ENCODE measurements at places on chromosomes 1 and 21.

GRCh38 chr1:11272544-11272831 is 510 bp upstream of the UBIAD1 start:
- no peak for DNase-seq

DNA sequence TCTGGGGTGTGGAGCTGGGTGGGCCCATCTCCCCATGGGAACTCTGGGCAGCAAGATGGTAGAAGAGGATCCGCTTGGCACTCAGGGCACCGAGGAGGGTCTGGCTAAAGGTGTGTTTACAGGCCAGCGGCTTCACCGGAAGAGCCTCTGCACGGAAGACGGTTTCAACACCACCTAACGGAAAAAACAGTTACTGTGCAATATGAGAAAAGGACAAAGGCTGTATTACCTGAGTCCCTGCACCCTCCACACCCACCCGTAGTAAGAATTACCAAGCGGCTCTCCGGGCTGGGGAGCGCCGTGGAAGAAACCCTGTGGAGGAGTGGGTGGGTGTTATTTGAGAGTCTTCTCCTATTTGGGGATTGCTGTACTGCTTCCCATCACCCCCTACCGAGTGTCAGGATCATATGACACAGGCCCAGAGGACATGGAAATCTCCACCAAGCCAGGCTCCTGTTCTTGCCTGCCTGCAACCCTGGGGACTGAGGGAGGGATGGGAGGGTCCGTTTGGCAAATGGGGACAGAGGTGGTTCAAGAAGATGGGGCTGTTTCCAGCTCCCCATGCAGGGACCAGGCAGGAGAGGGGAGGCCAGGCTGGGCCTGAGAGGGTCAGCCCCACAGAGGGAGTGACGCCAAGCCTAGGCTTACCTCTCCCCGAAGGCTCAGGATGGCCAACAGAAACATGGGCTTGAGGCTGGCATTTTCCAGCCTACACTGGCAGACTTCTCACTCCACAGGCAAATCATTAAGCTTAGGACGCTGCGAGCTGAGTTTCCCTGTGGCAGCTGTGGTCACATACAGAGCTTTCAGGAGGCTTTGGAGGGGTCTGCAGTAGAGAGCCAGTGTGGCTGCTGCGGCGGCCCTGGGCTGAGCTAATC is 203.5 kb upstream of the TMEM51 start:
- DNase-seq: no peak

DNA sequence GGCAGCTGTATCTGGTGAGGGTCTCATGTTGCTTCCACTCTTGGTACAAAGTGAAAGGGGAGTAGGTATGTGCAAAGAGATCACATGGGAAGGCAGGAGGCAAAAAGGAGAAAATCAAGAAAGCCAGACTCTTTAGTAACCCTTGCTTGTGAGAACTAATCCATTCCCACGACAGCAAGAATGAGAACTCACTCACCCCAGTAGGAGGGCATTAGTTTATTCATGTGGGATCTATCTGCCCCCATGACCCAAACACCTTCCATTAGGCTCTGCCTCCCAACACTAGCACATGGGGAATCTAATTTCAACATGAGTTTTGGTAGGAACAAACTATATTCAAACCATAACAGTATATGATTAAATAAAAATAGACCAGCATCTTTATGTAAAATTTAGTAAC is 57.6 kb downstream of the ZNHIT6 start:
- peak; percentile 73 for DNase-seq

- DNase-seq: no peak
Measured at GRCh38 chr1:162185314-162186025, 116.0 kb downstream of the NOS1AP start.

DNA sequence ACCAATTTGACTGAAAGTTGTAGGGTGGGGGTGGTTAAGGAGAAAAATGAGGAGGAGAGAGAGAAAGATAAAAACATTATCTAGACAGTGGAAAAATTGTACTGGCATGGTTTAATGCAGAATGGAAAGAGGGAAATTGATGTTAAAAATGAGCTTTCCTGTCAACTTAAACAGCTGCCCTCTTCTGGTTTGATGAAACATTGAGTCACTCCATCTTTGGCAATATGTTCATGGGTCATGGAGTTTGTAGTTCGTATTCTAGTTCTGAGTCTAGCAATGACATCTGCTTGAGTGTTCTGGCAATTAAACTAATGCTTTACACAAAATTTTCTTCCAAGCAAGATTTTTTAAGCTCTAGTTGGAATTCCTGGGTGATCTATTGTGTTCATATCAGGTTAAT is 9.6 kb downstream of the ZNF648 start:
- no peak for DNase-seq

- DNase-seq: peak; percentile 83
Measured at GRCh38 chr1:67134695-67135094, at the start of gene C1orf141. Gene C1orf141, minus strand, starts transcription at chr1:67134970. Its CDS starts 7,730 bp downstream, at chr1:67127240.

- DNase-seq: no peak
Measured at GRCh38 chr1:234588386-234588785, 21.6 kb downstream of the IRF2BP2 start.

- peak; percentile 68 for DNase-seq
Measured at GRCh38 chr1:66253330-66253921, 280.5 kb upstream of the SGIP1 start.

DNA sequence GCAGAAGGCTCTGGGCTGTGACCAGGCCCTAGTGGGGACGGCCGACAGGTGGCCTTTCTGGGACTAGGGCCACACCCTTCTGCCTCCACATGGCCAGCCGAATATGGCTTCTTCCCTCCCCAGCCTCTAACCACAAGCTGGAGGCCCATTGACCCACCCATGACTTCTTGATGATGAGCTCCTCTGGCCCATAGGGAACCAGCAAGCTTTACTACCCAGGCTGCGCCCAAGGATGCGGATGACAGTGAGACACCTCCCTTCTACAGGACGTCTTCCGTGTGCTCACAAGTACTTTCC is 41.0 kb downstream of the LDLRAD2 start:
- no peak for DNase-seq
